Right renal pelvis (tissue), 4 donors: ENCODE measurements at places on chromosomes 7 and 10. TPM values are rescaled to one million over a fixed set of nuclear protein-coding genes. Genes with fewer than 3 reads are reported as not detected.

GRCh38 chr10:91592266-91592975, 40.5 kb downstream of the PPP1R3C start:
- DNase-seq = no peak

DNA sequence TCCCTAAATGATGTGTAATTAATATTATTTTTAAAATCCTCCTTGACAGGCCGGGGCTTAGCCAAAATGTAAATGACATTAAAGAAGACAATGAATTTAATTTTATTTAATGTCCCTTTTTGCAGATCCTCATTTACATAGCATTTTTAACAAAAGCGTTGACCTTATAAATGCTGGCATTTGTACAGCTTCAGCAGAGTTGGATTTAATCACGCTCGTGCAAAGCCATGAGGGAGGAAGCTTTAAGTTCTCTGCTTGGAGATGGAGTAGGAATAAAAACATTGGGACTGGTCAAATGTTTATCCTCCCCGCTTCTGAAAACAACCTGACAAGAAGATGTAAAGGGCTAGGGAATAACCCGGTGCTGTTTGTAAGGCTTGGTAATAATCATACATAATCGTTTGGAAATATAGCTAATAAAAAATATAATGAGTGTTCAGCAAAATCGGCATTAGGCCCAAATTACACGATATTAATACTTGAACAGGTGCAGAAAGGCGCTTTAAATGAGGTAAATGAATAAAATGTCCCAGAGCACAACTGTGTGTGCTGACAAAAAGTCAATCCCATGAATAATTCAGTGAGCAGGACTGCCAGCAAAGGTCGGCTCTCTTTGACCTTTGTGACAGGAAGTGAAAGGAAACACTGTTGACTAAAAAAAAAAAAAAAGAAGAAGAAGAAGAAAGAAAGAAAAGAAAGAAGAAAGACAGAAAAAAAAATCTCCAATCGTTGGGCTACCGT, 11.5 kb downstream of the EBF3 start:
- DNase-seq = no peak

Gene PPP1R9A
- polyA plus RNA-seq = 30.1 TPM

DNA sequence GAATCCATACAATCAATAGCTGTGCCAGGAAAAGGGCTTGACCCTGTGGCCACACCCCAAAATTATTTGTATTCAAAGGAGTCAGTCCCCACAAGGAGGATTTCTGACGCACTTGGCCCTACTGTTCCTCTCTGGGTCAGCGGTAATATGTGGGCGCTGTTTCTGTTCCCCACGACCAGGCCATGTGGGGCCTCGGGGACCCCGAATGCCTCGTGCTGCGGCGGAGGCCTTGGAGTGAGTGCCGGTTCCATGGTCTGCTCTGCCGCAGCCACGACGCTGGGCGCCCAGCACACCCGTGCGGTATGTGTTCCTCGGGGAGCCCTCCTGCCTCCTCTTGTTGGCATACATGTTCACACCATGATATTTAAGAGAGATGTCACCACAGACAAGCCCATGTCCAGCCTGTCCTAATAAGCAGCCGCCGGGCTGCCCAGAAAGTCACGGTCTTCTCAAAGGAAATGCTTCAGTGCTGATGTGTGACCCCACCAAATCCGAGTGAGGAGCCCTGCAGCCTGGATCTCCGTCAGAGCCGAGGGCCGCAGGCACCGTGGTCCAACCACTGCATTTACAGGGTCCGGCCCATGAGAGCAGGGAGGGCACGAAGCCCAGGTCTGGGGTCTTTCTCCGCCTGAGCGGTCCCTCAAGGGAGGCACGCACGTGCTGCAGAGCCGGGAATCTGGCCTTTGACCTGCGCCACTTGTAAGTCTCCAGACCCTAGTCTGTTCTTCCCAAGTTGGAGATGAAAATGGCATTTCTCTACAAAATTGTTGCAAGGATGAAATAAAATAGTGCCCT, 36.0 kb downstream of the EN2 start:
- no peak for DNase-seq

DNA sequence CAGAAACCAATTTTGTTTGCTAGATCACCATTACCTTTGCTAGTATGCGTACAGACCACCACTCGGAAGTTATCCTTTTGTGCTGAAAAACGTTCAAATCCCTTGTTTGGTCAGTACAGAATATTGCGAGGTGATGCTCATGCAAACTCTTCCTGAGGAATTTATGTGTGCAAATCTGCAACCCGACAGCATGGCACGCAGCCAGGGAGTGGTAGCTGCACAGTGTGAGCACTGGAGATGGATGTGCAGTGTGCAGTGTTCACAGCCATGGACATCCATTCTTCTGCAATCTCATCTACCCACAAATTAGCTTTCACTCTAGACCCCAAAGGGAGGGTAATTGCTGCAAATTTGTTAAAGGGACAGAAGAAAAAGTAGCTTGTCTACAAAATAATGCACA, 72.2 kb downstream of the CACUL1 start:
- no peak for DNase-seq

Gene PDE6C
- 0.69 TPM for polyA plus RNA-seq

Gene VPS37D
- polyA plus RNA-seq = 15.5 TPM

GRCh38 chr7:5354460-5355232, 69.0 kb downstream of the TNRC18 start:
- no peak for DNase-seq
